ENCODE measurements at places on chromosomes 5 and 9.

DNA sequence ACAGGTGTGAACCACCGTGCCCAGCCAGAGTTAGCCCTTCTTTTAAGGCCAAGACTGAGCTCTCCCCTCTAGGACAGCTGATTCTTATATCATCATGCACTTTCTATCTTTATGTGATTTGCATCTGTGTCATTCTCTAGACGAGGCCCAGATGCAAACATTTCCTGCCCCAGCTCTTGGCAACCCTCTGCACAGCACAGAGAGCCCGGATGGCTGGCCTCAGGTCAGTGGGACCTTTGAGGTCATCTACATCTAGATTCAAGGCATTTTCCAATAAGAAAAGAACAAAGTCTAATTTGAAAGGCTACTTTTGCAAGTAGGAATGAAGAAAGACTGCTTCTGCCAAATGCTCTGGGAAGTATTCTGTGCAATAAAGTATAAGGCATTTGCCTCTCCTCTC, 109.0 kb upstream of the DAB2 start:
- no peak for DNase-seq

DNA sequence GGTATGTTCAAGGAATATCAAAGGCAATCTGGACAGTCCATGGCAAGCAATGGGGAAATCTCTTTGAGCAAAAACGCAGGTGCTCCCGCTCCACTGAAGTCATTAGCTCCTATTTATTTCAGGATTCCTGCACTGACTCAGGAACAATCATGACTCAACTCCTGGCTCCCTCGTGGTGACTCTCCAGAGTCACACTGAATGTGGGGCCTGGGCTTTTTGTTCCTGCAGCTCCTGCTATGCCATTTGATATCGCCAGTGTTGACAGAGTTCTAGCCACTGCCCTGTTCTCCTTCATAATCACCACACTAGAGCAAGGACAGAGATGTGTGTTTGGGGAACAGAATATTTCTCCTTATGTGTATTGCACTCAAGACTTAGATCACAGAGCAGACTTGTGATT, 187.2 kb upstream of the ZNF462 start:
- DNase-seq, result no peak

- no peak for DNase-seq
Observed at GRCh38 chr5:68838157-68838718, 255.6 kb upstream of the SLC30A5 start.

DNA sequence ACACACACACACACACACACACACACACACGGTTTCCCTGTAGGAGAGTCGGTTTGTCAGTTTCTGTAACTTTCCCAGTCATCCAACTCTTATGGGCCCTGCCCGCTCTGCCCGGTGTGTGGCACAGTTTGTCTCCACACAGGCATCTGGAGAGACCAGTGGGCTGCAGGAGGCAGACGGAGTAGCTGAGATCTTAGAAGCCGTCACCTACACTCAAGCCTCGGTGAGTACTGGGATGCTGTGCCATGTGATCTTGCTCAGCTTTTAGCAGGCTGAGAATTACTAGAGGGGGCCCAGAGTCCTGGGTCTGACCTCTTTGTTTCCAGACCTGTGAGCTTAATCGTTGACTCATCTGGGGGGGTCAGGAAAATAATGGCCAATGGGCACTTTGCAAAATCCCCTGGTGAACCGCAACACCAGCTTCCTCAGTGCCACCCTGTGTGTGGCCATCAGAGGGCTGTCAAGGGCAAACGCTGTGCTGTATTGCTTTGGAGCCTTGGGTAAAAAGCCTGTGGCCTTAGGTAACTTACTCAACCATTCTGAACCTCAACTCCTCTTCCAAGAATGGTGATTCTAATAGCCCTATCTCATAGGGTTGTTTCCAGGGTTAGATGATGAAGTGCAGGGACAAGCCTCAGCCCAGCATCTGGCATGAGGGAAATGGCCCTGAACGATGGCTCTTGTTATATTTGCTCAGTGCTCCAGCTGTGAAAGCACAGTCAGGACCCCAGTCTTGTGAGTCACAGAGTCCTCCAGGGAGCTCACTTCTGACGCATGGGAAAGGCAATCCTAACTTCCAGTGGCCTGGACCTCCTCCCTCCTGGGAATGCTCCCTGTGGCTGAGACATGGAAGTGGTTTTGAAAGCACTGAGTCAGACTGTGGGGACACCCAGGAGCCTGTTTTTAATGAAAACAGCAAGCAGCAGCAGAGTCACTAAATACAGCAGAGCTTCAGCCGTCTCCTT, 45.6 kb downstream of the COL15A1 start:
- DNase-seq, result peak; percentile 99

Data from foreskin fibroblast (primary cell).